ENCODE measurements at places on chromosomes 4 and X. TPM values are rescaled to one million over a fixed set of nuclear protein-coding genes. Genes with fewer than 3 reads are reported as not detected.

DNA sequence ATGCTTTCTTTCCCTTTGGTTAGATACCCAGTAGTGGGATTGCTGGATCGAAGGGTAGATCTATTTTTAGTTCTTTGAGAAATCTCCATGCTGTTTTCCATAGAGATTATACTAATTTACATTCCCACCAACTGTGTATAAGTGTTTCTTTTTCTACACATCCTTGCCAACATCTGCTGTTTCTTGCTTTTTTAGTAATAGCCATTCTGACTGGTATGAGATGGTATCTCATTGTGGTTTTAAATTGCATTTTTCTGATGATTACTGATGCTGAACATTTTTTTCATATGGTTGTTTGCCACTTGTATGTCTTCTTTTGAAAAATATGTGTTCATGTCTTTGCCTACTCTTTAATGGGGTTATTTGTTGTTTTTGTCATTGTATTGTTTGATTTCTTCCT, 6.6 kb upstream of the AGA start:
- H3K4me1 ChIP-seq: no peaks in the 10 kb centered on the region
- H3K36me3 ChIP-seq: no peaks in the 10 kb centered on the region
- H3K27ac ChIP-seq: no peak overlapping the region

DNA sequence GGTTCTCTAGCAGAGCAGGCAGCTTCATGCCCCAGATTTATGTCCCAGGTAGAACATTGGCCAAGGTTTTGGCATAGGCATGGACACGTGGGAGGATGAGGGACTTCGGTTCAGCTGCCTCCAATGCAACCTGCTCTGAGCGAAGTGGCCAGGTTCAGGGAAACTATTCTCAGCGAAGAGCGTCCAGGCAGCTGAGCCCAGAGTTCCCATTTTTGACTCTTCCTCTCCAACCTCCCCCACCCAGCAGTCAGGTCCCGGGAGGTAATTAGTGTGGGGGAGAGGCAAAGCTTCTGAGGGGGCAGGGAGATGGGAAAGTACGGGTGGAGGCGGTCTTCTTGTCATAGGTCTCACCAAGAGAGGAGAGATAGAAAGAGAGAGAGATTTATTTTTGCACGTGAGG, 1.0 kb downstream of the GABRA4 start:
- H3K4me3 ChIP-seq: no peak overlapping the region
- no peaks in the 10 kb centered on the region for H3K36me3 ChIP-seq
- no peak overlapping the region for H3K27ac ChIP-seq
- H3K27me3 ChIP-seq: peaks cover 11% of the 10 kb centered on the region
- H3K4me1 ChIP-seq: peaks cover 4% of the 10 kb centered on the region

GRCh38 chr4:100420571-100420970, 97.3 kb downstream of the EMCN start:
- H3K4me3 ChIP-seq: no peak overlapping the region
- no peaks in the 10 kb centered on the region for H3K27me3 ChIP-seq
- no peak overlapping the region for H3K27ac ChIP-seq
- no peak for DNase-seq
- H3K36me3 ChIP-seq: no peaks in the 10 kb centered on the region

- DNase-seq: no peak
- no peaks in the 10 kb centered on the region for H3K27me3 ChIP-seq
Measured at GRCh38 chrX:8755116-8755515, 23.2 kb upstream of the ANOS1 start.

Gene PPP2R2C
- polyA plus RNA-seq: 2.3 TPM

DNA sequence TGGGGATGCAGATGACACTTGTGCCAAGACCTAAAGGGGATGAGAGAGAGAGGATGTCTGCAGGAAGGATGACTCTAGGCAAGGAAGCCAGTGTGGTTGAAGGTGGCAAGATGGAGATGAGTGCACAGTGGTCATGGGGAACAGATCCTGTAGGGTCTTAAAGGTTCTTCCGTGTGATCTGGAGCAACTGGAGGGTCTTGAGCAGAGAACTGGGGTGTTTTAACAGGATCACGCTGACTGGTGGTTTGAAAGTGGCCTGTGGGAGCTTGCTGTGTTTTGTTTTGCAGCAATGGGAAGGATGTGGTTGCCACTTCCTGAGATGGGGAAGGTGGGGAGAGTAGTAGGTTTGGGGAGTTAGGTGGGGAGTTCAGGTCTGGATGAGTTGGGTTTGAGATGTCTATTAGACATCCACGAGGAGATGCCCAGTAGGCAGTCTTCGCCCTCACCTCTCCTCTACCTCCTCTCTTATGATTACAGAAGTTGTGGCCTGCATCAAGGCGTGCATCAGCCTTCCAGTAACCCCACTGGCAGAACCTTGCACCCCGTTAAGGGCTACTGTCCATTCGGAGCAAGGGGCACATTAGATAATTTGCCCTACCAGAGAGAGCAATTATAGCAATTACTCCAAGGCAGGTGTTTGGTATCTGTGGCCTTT, 1.4 kb upstream of the STBD1 start:
- H3K27me3 ChIP-seq: no peaks in the 10 kb centered on the region
- no peak for DNase-seq
- H3K27ac ChIP-seq: no peak overlapping the region
- H3K36me3 ChIP-seq: no peaks in the 10 kb centered on the region

- no peak for DNase-seq
- H3K4me1 ChIP-seq: no peaks in the 10 kb centered on the region
- no peaks in the 10 kb centered on the region for H3K27me3 ChIP-seq
Measured at GRCh38 chr4:184399512-184399908, 74.8 kb downstream of the IRF2 start.

DNA sequence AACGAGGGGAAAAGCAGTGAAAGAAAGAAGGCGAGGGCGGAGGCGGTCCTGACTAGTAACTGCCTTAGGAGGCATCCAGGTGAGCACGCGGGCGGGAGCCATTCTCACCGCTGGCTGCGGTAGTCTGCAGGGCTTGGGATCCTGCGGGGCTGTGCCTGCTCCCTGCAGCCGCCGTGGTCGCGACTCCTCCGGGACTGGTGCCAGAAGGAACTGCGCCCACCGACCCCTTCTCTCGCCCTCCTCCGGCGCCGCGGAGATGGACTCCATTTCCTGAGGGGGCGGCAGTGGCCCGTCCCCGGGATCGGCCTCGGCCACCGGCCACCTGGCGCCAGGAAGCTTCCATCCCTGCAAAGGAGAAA, 543 bp downstream of the NFXL1 start:
- H3K4me1 ChIP-seq: no peaks in the 10 kb centered on the region
- peak overlapping the region; percentile 82 for H3K4me3 ChIP-seq
- no peaks in the 10 kb centered on the region for H3K27me3 ChIP-seq
- H3K27ac ChIP-seq: peak overlapping the region; percentile 84

Gene SLC34A2
- 0.09 TPM for polyA plus RNA-seq

GRCh38 chr4:186825069-186825468, 101.4 kb upstream of the FAT1 start:
- no peaks in the 10 kb centered on the region for H3K4me1 ChIP-seq
- no peaks in the 10 kb centered on the region for H3K27me3 ChIP-seq
- H3K27ac ChIP-seq: no peak overlapping the region

Gene STPG2
- 0.40 TPM for polyA plus RNA-seq

Gene FOXP3
- not detected for polyA plus RNA-seq

DNA sequence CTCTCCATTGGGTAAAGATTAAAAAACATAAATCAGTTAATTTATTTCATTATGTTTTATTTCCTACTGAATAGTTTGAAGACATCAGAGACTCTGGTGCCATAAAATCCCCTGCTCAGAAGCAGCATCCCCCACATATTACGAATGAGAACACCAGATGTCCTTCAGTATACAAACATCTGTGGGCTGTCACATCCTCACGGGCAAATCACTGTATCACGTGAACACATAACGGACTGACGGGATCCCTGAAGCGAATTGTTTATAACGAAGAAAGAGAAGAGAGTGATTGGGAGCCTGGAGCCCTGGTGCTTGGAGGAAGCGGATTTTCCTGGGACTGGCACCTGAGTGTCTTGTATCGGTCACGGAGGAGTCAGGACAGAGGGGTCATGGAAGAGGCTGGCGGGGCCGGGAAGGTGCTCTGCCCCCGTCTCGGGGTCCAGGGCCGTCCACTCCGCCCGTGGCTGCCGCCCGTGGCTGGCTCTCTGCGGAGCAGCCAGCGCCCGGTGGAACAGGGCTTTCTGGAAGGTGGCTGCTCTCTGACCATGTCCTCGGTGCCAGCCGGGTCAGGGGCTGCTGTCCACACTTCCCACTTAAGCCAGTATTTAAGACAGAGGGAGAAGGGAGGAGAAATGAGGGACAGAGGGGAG, 452.7 kb upstream of the FAT1 start:
- H3K4me3 ChIP-seq: no peak overlapping the region
- DNase-seq: no peak
- H3K27ac ChIP-seq: no peak overlapping the region
- no peaks in the 10 kb centered on the region for H3K27me3 ChIP-seq

Gene IRS4
- polyA plus RNA-seq: not detected

- no peaks in the 10 kb centered on the region for H3K4me1 ChIP-seq
- H3K36me3 ChIP-seq: no peaks in the 10 kb centered on the region
- H3K27me3 ChIP-seq: peaks cover 4% of the 10 kb centered on the region
- H3K27ac ChIP-seq: no peak overlapping the region
- H3K4me3 ChIP-seq: peak overlapping the region; percentile 41
Measured at GRCh38 chr4:173500841-173501591, 29.0 kb downstream of the HAND2 start.

DNA sequence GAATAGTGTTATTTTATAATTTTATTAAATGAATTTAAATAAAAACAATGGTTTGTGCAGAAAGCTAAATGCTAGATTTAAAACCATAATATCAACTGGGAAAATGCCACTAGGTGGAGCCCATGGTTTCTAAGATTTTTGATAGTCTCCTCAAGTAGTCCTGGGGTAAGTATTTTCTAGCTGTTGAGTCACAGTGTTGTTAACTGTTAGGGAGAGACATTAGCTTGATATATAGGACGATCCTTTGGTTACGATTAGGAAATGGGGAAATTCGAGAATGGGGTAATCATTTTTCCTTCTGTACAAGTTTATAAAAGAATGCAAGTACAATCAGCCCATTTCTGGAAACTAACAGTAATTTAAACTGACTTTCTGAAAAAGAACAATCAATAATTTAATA, 378.4 kb downstream of the ANKRD50 start:
- H3K36me3 ChIP-seq: no peaks in the 10 kb centered on the region
- no peaks in the 10 kb centered on the region for H3K4me1 ChIP-seq
- peak; percentile 52 for DNase-seq
- H3K4me3 ChIP-seq: no peak overlapping the region
- H3K27ac ChIP-seq: no peak overlapping the region
- no peaks in the 10 kb centered on the region for H3K27me3 ChIP-seq

DNA sequence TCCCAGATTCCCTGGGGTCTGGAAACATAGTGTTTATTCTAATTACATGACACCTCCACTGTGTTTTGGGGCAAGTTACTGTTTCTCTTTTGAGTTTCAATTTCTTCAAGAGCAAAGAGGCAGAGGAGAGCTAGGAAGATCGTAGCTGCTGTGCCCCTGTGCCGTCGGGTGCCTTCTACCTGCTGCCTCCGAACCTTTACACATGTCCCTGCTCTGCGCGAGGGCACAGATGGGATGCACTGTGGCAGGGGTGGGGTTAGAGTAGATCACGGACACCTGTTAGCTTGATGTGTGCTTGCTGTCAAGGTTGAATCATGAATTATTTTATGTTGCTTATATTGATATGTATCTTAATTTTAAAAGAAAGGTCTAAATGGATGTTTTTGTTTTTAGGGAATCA, 71.1 kb upstream of the MSANTD1 start:
- H3K27me3 ChIP-seq: no peaks in the 10 kb centered on the region
- peaks cover 48% of the 10 kb centered on the region for H3K36me3 ChIP-seq
- H3K4me1 ChIP-seq: no peaks in the 10 kb centered on the region

GRCh38 chrX:48904626-48905025, 6.8 kb downstream of the SLC35A2 start:
- H3K36me3 ChIP-seq: no peaks in the 10 kb centered on the region
- H3K27me3 ChIP-seq: no peaks in the 10 kb centered on the region
- DNase-seq: no peak

Gene AWAT2
- 0.03 TPM for polyA plus RNA-seq

Gene RS1
- 0.03 TPM for polyA plus RNA-seq

DNA sequence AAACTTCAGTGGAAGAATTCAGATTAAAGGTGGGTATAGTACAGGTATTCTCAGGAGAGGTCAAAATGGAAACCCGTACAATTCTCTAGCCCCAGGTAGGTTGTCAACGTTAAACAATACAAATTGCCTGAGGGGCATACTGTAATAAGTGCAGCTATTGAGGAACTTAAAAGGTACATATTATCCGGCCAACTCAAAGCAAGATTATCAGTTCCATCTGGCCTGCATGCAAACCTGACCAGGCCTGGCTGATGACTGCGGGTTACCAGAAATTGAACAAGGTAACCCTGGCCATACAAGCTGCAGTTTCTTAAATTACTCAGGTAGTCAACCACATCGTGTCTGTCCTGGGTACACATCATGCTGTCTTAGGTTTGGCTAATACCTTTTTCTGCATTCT, 12.3 kb upstream of the ZNF630 start:
- no peak overlapping the region for H3K4me3 ChIP-seq
- H3K36me3 ChIP-seq: no peaks in the 10 kb centered on the region
- no peaks in the 10 kb centered on the region for H3K4me1 ChIP-seq
- H3K27me3 ChIP-seq: no peaks in the 10 kb centered on the region

- DNase-seq: peak; percentile 31
- peak overlapping the region; percentile 44 for H3K27ac ChIP-seq
- H3K36me3 ChIP-seq: no peaks in the 10 kb centered on the region
- no peak overlapping the region for H3K4me3 ChIP-seq
- H3K27me3 ChIP-seq: no peaks in the 10 kb centered on the region
Measured at GRCh38 chrX:131830400-131831184, 192.5 kb upstream of the STK26 start.

GRCh38 chrX:108439961-108440696, 491 bp downstream of the COL4A5 start:
- peak overlapping the region; percentile 27 for H3K4me3 ChIP-seq
- no peaks in the 10 kb centered on the region for H3K36me3 ChIP-seq
- no peak overlapping the region for H3K27ac ChIP-seq
- peak; percentile 31 for DNase-seq
- no peaks in the 10 kb centered on the region for H3K4me1 ChIP-seq

Gene BMPR1B
- polyA plus RNA-seq: 0.10 TPM

GRCh38 chr4:16694884-16695276, 203.6 kb downstream of the LDB2 start:
- H3K27ac ChIP-seq: no peak overlapping the region
- no peak overlapping the region for H3K4me3 ChIP-seq

DNA sequence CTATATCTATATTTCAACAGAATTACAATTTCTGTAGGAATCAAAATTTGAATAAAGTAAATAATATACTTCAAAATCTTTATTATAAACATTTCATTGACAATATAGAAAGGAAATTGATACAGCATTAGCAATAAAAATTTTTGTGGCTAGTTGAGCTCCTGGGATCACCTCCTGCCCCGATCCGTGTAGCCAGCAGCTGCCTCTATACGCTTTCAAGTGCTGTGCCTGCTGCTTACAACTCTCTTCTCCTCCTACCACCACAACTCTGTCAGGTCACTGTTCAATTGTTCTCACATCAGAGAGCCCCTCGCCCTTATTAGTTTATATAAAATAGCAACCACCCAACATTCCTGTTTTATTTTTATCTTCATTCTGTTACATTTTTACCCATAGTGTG, 27.6 kb downstream of the INPP4B start:
- H3K27me3 ChIP-seq: no peaks in the 10 kb centered on the region
- H3K4me3 ChIP-seq: no peak overlapping the region
- H3K27ac ChIP-seq: no peak overlapping the region
- H3K36me3 ChIP-seq: no peaks in the 10 kb centered on the region
- no peak for DNase-seq

Gene OCIAD2
- 184 TPM for polyA plus RNA-seq

- no peak overlapping the region for H3K4me3 ChIP-seq
- H3K27ac ChIP-seq: no peak overlapping the region
- no peak for DNase-seq
- peaks cover 6% of the 10 kb centered on the region for H3K4me1 ChIP-seq
- H3K36me3 ChIP-seq: peaks cover 3% of the 10 kb centered on the region
- H3K27me3 ChIP-seq: no peaks in the 10 kb centered on the region
Measured at GRCh38 chr4:3527914-3528876, 4.0 kb downstream of the LRPAP1 start.

GRCh38 chr4:9904976-9905587, 116.2 kb downstream of the SLC2A9 start:
- DNase-seq: no peak
- no peak overlapping the region for H3K27ac ChIP-seq
- no peaks in the 10 kb centered on the region for H3K36me3 ChIP-seq
